ENCODE measurements at places on chromosomes 7 and 10.

- DNase-seq = no peak
Measured at GRCh38 chr10:70513848-70514309, 35.3 kb downstream of the PALD1 start.

DNA sequence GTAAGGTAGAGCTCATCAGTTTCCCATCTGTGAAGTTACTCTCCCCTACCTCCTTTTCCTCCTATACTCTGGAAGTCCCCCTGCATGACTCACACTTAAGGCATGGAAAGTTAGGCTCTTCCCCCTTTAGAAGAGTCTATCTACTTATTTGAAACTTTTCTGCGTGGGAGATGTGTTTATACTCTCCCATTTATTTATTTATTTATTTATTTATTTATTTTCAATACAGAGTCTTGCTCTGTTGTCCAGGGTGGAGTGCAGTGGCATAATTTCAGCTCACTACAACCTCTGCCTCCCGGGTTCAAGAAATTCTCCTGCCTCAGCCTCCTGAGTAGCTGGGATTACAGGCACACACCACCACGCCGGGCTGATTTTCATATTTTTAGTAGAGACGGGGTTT lies 107.5 kb upstream of the JCAD start:
- DNase-seq = no peak

GRCh38 chr10:72704117-72704516 lies 12.2 kb downstream of the MCU start:
- DNase-seq = no peak

- DNase-seq = no peak
Measured at GRCh38 chr7:2476776-2477446, 713 bp upstream of the GRIFIN start.

- DNase-seq = no peak
Measured at GRCh38 chr7:69871886-69872569, 273.8 kb downstream of the AUTS2 start.

DNA sequence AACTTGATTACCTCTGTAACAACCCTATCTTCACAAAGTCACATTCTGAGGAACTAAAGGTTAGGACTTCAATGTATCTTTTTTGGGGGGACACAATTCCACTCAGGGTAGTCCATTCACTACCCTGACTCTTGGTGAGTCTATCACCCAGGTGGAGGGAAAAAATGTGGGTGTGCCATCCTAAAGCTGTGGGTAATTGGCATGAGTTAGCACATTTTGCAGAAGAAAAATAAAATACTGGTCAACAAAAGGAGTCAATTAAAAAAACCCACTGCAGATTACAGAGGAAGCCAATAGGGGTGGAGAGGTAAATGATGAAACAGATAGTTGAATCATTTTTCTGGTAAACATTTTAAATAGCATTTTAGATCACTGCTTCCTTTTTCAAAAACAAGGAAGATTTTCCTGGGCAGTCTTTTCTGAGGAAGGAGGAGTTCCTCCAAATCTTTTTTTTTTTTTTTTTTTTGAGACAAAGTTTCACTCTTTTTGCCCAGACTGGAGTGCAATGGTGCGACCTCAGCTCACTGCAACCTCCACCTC lies 5.1 kb upstream of the BLVRA start:
- DNase-seq = no peak

DNA sequence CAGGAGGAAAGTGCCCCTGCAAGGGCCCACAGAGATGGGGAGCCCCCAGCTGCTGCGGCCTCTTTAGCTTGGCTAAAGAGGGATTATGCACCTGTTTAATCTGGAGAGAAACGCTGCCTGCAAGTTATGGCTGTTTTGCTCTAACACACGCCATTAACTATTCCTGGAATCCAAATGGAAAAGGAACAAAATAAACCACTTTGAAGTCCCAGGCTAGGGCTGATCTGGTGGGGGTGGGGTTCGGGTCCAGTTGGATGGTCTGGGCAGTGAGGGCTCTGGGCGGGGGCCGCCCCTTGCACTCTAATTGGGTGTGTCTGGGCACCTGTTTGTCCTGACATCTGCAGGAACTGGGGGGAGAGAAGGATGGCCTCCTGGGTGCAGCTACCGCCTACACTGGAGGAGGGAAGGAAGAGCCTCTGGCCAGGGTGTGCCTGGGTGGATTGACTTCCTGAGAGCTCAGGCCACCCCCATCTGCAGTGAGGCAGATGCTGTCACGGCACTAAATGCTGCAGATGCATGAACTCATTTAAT lies 300.6 kb downstream of the ZEB1 start:
- DNase-seq = no peak

DNA sequence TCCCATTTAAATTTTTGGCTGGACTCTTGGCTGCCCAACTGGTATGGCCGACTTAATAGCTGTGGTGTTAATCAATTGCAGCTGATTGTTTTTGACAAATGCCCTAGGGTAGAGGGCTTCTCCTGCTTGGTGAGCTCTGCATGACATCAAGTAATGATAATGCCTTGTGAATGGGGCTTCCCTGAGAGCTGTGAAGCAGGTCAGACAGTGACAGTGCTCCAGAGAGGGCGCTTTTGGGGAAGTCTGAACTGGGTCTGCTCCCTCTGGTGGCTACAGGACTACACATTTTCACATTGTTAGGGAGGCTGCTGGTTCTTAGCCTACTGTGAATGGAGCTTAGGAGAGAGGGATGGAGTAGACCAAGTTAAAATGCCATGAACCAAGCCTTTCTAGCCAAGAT lies 98.8 kb downstream of the SDK1 start:
- no peak for DNase-seq

DNA sequence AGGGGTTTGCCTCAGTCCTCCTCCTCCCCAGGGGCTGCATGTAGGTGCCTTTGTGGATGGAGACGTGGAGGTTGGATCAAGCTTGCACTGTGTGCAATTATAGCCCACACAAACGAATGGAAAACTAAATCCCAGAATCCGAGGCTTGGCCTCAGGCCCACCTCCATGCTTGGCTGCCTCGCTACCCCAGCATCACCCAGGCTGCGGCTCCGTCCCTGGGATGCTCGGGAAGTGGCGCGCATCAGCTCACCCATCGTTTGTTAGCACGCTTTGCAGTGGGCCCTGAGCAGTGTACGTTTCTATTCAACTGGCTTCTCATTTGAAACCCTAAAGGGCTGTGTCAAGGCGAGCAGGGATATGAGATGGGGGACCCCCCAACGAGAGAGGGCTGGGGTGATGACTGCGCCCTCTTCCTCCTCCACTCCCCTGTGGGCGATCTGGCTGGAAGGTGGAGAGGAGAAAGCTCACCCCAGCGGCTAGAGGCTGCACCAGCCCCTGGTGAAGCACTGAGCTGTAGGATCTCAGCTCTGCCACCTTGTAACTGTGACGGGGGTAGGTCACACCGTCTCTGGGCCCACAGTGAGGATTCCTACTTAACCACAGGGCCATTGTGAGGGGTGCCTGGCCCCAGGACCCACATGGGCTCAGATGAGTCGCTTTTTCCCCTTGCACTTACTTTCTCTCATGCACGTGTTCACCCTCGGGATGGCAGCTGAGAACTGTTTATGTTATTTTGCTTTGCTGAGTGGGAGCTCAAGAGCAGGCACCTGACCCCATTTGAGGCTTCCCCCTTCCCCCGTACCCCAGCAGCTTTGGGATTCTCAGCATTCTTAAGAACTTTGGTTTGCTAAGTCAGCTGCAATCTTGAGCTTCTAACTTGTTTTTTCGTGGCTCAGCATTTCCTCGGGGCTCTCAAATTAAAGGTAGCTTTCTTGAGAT lies 12.7 kb upstream of the BTBD16 start:
- no peak for DNase-seq

All from epithelial cell of prostate (primary cell).